Activated naive CD4-positive, alpha-beta T cell treated with anti-CD3 and anti-CD28 coated beads, Interleukin-2, amount 10 ng/mL, durations not matched to agents 7 days and 5 days (primary cell): ENCODE measurements at places on chromosomes 7 and 10.
A peak's percentile ranks its signal among the peaks of the same experiment; 100 is the strongest.

- no peak for DNase-seq
These were observed 1211.2 kb upstream of the SORCS1 start for GRCh38 chr10:108375691-108376090.

- no peak for DNase-seq
These were observed 64.8 kb upstream of the GHITM start for GRCh38 chr10:84074521-84074920.

- DNase-seq, result no peak
These were observed 201.8 kb upstream of the ZMIZ1 start for GRCh38 chr10:78866731-78867554.

- no peak for DNase-seq
These were observed 52.1 kb downstream of the SH2D4B start for GRCh38 chr10:80589726-80590373.

- DNase-seq, result no peak
These were observed 79.3 kb upstream of the NANOS1 start for GRCh38 chr10:118950190-118950680.

- DNase-seq, result no peak
These were observed 195.4 kb upstream of the GHITM start for GRCh38 chr10:83943920-83944319.

DNA sequence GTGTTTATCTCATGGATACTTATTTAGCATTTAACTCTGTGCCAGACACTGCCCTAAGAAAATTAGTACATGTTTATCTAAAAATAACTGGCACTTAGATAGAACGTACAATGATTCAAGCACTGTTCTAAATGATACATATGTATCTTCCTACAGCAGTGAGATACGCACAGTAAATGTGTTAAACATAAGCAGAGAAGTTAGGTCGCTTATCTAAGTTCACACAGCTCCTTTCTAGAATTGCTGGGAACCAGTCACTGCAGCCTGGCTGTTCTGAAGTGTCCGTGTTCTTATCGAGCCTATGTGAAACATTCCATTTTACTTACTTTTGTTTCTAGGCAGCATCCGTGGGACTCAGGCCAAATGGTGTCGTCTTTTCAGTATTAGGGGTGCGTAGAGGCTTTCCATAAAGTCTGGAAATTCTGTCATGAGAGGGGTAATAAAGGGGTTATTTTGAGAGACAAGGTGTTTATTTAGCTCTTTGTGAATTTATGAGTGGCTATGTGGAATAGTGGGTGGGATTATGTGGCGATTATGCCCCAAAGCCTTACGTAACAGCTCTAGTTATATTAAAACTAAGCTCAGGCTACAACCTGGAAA is 186.9 kb downstream of the SND1 start:
- DNase-seq, result no peak

DNA sequence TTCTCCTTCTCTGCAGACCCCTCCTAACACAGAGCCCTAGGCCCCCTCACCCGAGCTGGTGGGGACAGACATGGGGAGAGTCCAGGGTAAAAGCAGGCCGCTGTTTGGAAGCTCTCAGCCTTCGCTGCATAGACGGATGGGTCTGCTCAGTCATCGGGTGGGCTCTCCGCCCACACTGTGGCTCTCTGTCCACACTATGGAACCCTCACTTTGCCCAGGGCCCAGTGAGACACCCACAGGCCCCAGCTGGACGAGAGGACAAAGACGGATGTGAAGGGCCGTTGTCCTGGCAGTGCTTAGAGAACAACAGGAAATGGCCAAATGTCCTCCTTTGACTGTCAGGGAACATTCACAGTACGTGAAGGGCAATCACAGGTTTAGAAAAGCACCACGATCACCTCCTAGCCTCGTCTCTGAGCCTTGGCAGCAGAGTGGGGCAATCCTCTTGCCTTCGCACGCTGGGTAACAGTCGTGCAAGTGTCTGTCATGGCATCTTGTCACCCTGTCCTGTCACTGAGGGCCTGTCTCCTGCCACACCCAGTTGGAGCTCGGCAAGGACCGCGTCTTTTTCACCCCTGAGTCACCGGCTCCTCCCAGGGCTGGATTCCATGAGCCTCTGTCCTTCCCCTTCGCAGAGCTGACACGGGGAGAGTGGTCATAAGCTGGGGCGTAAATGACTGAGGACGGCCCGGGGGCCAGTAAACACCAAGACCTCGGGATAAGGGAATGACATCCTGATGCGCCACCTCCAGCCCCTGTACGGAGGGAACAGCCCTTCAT is 80.6 kb downstream of the PRKAG2 start:
- DNase-seq, result no peak

GRCh38 chr10:5940807-5941218 is 36.5 kb downstream of the IL15RA start:
- no peak for DNase-seq

- no peak for DNase-seq
These were observed 14.2 kb downstream of the ENTPD7 start for GRCh38 chr10:99673492-99673891.

DNA sequence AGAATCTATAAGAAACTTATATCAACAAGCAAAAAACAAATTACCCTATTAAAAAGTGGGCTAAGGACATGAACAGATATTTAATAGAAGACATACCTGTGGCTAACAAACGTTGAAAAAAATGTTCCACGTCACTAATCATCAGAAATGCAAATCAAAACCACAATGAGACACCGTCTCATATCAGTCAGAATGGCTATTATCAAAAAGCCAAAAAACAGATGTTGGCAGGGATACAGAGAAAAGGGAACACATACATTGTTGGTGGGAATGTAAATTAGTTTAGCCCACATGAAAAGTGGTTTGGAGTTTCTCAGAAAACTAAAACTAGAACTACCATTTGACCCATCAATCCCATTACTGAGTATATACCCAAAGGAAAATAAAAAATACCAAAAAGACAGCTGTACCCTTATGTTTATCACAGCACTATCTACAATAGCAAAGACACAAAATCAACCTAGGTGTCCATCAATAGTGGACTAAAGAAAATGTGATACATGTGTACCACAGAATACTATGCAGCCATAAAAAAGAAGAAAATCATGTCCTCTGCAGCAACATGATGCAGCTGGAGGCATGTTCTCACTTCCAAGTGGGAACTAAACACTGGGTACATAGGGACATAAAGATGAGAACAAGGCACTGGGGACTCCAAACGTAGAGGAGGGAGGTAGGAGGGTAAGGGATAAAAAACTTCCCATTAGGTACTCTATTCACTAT is 83.8 kb upstream of the TMEM168 start:
- no peak for DNase-seq

DNA sequence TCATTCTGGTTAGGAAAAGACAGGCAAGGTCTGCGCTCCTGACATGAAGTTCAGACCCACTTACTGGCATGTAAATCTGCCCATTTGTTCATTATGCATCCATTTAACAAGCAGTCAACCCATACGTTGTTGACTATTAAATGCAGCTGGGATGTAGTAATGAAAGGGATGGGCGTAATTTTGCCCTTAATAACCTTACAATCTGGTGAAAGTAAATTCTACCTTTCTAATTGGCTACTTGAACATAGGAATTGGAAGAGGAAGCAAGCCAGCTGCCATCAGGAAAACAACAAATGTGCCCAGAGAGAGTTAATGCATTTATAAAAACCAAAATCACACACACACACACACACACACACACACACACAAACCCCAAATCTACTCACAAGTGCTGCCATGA is 170.2 kb upstream of the PITRM1 start:
- no peak for DNase-seq

GRCh38 chr10:104170610-104171254 is 48.8 kb downstream of the SFR1 start:
- peak; percentile 21 for DNase-seq

GRCh38 chr7:30366606-30367005 is 82.2 kb downstream of the ZNRF2 start:
- no peak for DNase-seq

DNA sequence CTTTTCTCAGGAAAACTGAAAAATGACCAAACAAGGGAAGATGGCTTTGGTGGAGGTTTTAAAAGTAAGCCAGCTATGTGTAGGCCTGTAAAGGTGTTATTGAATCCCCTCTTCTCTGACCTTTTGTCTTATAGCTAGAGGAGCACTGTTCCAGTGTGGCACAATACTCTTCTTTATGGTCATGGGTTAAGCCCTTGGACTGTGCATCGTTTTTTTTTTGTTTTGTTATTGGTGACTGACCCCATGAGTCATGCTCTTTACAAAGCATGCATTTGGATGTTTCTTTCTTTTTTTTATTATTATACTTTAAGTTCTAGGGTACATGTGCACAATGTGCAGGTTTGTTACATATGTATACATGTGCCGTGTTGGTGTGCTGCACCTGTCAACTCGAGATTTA is 19.6 kb upstream of the FAM25A start:
- DNase-seq, result no peak
